ENCODE measurements at places on chromosomes 4 and X. TPM values are rescaled to one million over a fixed set of nuclear protein-coding genes. Genes with fewer than 3 reads are reported as not detected.

DNA sequence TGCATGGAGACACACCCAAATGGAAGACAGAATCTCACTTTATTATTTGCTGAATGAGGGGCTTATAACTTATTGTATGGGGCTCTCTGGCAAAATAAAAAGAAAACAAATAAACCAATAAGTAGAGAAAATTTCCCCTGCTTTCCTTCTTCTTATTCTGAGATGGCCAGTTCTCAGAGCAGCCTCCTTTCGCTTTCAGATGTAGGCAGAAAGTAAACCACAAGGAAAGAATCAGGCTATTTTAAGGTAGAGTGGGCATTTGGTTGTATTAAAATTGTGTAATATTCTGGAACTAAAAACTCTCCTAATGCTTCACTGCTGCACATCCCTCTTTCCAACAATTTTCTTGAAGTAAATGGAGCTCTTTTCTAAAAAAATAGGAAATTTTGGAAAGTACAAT is 241.8 kb downstream of the GALNTL6 start:
- DNase-seq = no peak

GRCh38 chrX:3295731-3296130 is 50.7 kb downstream of the MXRA5 start:
- no peak for DNase-seq

DNA sequence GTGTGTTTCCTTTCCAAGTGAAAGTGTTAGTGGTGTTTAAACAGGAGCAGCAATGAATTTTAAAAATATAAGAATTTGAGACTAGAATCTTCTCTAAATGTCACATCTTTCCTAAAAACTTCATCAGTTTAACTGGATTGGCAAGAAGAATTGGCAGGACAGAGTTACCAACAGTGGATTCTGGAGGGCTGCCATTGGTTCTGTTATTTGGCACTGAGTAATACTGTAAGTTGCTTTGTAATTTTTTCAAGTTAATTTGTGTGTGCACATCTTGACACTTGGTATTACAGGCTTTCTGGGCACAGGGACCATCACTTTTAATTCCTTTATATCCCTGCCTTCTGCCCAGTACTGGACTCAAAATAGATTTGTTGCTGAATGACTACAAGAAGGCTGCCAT is 4.5 kb upstream of the GPRIN3 start:
- DNase-seq = no peak

- DNase-seq = no peak
Observed at GRCh38 chrX:103552236-103552635, 32.9 kb upstream of the RAB40A start.

- DNase-seq = peak; percentile 61
Observed at GRCh38 chr4:81466841-81467671, 4.7 kb downstream of the RASGEF1B start.

- no peak for DNase-seq
Observed at GRCh38 chr4:85854546-85854945, 379.6 kb downstream of the ARHGAP24 start.

GRCh38 chrX:46642145-46642544 is 68.6 kb downstream of the CHST7 start:
- DNase-seq = no peak

DNA sequence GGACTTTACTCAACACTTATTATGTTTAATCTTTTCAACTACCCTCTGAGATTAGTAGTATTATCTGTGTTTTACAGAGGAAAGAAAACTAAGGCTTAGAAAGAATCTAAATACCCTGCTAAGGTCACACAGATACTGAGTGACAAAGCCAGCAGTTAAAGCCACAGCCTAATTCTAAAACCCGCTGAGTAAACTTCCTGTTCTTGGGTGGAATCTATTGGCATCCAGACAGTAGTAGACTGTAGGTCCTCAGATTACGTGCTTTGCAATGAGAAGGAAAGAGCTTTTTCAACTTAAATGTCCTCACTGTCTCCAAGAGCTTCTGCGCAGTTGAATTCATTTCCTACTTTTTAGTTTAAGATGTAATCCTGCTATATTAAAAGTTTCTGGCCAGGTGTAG is 126.0 kb downstream of the TENM3 start:
- DNase-seq = no peak

- DNase-seq = no peak
Observed at GRCh38 chr4:106629268-106629625, 260.7 kb upstream of the GIMD1 start.

DNA sequence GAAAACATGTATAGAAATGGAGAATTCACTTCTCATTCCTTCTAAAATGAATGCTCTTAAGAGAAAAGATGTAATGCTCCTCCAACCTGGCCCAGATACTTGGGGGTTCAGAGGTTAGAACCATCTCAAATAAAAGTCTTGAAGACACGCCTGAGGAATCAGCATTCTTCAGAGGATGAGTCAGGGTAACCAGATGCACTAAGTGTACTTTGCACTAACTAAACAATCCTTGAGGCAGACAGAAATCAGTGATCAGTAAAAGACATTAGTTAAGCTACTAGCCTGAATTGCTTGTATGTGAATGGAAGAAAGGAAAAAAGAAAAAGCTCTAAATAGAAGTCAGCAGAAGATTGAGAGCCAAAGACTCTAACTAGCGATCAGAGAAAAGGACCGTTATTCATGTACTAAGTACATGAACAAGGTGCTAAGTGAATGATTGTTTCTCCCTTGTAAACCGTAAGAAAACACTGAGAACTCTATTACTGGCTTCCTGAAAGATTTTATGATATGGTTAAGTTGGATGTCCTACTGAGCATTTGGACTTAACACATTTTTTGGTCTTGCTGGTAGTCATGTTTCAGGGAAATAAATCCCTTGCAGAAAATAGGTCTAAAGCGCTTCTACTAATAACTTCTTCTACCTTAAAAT is 738.3 kb downstream of the STPG2 start:
- DNase-seq = no peak

DNA sequence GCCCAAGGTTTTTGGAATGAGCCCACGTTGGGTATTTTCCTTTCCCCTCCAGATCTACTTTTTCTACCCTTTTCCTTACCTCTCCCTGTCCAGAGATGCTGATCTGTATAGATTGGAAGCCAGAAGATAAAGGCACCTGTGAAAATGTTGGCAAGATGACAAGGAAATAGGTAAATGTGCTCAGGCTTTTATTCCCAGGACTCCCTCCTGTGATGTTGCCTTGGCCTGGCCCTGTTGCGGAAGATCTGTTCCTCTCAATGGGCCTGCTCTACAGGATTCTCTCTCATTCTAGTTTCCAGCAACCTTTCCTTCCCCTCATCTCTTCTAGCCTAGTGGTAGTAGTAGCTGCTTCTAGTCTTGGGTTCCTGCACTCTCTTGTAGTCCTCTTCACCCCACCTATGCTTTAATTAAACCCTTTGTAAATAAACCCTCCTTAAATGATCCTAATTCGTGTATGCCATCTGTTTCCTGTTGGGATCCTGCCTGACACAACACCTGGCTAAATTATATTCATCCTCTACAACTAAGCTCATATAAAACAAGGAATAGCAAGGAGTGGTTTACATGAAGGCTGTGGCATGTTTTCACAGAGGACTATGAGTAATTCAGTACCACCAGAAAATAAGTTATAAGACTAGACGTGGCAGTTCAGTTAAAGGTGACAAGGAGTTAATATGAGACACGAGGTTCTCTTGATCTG is 95.7 kb upstream of the MAOA start:
- DNase-seq = no peak

DNA sequence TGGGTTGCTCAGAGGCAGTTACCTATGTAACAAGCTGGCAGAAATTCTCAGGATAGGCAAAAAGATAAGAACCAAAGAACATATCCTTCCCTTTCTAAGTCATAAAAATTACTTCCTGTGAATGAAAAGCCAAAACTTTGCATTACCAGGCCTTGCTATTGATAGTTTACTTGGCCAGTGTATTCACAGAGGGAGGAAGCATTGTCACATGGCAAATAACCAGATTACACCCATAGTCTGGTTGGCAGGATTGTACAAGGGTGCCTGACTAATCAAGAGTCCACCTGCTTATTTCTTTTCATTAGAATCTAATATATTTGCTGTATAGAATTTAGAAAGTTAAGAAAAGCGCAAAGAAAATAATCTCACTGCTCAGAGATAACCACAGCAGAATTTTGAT is 14.1 kb downstream of the XIAP start:
- DNase-seq = no peak

DNA sequence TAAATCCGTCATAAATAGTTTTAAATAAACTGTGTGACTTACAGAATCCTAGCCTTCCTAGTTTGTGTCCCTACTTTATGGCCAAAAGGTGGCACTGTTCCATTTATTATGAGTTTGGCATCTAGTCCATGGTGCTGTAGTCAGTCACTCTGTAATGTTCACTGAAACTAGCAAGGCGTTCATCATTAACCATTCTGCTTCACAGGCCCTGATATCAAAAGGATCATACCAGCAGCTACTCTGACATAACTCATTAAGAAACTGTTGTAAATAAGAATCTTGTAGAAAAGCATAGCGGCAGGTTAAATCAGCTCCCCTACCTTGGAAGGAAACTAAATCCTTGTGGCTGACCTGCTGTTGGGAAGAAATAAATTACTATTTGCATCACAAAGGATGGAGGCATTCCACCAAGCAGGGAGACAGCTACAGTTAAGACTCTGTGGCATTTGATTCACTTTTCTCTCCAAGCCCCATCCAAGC is 919.6 kb upstream of the DIAPH2 start:
- DNase-seq = no peak

- no peak for DNase-seq
Observed at GRCh38 chr4:26821677-26822503, 38.8 kb upstream of the STIM2 start.

DNA sequence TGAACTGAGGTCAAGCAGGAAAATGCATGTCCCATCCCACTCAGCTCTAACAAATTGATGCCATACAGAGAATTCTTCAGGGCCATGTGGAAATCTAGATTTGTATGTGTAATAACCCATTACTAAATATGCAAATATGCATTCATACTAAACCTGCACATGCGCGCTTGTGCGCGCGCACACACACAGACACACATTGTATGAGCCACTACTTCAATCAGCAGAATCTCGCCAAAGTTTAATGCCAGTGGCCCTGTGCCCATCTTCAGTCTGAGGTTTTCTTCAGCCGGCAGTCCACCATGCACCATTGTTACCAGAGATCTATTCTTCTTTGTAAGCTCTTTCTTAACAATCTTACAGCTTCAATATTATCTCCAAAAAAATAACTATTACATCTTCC is 276.4 kb downstream of the PDGFC start:
- DNase-seq = no peak

- DNase-seq = no peak
Observed at GRCh38 chr4:152785639-152786615, 6.2 kb downstream of the ARFIP1 start.

DNA sequence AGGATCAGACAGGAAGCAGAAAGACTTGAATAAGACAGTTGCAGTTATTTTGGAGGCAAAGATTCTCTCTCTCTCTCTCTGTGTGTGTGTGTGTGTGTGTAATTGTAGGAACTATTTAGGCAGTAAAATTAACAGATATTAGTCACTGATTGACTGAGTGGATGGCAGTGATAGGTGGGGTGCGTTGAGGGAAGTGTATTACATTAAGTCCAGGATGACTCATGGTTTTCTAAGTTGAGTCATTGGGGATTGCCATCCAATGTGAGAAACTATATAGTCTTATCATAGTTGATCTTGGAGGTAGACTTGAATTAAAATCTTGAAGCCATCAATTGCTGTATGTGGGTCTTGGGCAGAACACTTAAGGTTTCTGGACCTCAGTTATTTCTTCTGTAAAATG is 75.4 kb downstream of the AR start:
- no peak for DNase-seq

DNA sequence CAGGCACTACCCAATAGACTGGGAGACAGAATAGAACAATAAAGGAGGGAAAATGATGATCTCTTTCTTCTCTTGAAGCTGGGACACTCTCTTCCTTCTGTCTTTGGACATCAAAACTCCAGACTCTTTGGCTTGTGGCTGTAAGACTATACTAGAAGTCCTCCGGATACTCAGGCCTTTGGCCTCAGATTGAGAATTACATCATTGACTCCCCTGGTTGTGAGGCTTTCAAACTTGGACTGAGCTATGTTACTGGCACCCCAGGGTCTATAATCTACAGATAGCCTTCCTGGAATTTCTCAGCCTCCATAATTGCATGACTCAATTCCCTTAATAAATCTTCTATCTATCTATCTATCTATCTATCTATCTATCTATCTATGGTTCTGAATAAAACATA is 294.2 kb upstream of the CT83 start:
- no peak for DNase-seq

GRCh38 chr4:183256756-183257385 is 63.2 kb downstream of the CLDN22 start:
- no peak for DNase-seq

GRCh38 chr4:78545275-78546246 is 6.0 kb upstream of the ANXA3 start:
- no peak for DNase-seq

DNA sequence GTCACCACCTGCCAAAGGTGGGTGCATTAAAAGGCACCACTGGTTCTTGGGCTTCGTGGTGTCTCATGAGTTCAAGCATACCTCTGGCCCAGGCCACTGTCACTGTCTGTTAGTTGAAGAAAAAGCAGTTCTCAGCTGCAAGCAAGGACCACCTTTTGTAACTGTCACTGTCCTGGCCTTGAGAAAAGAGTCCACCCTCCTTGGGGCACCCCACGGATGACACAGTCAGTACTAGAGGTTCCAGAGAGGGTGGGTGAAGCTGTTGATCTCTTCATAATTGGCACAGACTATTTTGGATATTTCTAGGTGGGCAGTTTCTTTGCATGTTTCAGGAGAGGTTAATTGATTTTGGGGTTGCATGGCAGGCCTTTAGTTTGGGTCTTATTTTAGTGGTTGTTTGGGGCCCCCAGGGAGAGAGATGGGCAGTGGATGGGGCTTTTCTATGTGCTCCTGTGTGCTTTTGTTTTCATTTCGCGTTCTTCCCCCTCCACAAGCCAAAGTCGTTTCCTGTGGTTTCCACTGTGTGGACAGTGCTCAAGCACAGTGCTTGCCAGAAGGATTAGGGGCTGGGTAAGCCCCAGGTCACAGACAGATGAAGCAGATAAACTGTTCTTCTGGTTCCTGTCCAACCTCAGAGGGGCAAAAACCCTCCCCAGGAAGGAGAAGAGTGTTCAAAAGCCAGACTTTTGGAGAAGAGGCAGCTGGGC is 156.2 kb upstream of the PPP1R2C start:
- DNase-seq = peak; percentile 22

GRCh38 chr4:183175631-183176232 is 76.7 kb downstream of the WWC2 start:
- DNase-seq = no peak

The TMEM164 gene
- 17.9 TPM for total RNA-seq

The SSX4B gene
- not detected for total RNA-seq

The TMEM31 gene
- not detected for total RNA-seq

The TEX13C gene
- total RNA-seq = not detected

The ZFYVE28 gene
- 5.1 TPM for total RNA-seq

The HTR2C gene
- not detected for total RNA-seq

The XIAP gene
- 39.1 TPM for total RNA-seq

The FGF16 gene
- not detected for total RNA-seq

The GAGE12E gene
- not detected for total RNA-seq

The CT83 gene
- total RNA-seq = not detected

Measured in activated T-helper 1 cell treated with anti-CD3 and anti-CD28 coated beads, Interleukin-12 subunit alpha, Interleukin-12 subunit beta, Interleukin-2, Interleukin-4 antibody, amounts not matched to agents 30 ng/mL and 10 ng/mL and 1 ng/mL, durations not matched to agents 14 hours and 24 hours and 36 hours (primary cell).